NCI-H446 treated with DMSO at 0.1 percent for 48 hours (cell line): ENCODE measurements at places on chromosomes 2 and 18.

DNA sequence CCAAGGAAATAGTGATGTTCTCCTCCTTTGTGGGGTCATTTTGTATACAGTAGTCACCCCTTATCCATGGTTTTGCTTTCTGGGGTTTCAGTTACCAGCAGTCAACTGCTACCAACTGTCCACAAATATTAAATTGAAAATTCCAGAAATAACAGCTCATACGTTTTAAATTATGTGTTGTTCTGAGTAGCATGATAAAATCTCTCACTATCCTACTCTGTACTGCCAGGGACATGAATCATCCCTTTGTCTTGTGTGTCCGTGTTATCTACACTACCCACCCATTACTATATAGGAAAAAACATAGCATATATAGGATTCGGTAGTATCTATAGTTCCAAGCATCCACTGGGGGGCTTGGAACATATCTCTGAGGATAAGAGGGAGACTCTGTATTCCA is 120.9 kb upstream of the DCC start:
- no peak for DNase-seq

GRCh38 chr2:132617989-132618388 is 52.0 kb downstream of the LYPD1 start:
- no peak for DNase-seq

- DNase-seq: no peak
Measured at GRCh38 chr2:239952665-239953417, 72.3 kb downstream of the NDUFA10 start.

DNA sequence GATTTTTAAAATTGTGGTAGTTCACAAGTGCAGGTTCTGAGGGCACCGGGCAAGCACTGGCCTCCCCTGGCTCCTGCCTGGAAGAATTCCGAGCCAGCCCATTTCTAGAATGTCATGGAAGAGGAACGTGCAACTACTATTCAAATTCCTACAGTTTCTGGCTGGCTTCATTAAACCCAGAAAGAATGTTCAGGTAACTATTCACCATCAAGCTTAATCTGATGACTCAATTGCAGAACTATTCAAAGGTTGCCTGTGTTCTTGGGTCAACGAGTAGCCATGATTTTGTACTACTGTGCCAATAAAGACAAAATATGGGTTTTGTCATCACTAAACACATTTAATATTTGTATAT is 14.3 kb upstream of the MFF start:
- DNase-seq: no peak

DNA sequence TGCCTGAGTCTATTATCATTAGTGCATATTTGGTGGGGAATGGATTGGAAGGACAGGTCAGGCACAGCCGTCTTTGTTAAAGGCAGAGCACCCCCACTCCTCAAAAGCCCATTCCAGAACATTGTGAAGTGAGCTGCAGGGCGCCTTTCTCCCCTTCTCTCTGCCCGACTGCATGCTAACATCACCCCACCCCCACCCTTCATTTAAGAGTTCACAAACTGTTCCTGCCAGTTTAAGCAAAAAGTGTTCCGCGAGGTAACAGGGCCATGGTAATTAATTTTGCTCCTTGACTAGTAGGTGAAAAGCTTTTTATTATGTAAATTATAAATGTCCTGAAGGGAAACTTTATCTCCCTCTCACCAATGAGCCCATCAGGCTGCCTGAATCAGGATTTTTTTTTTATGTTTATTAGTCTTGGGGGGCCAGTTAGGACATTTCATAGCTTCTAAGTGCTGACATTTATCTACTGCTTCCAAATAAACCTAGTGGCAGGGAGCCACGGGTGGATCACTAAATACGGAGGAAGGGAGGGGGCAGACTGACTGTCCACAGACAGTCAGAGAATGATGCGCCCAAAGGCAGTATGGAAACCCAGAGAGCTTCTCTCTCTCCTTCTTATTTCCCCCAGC is 99.4 kb downstream of the FTCDNL1 start:
- no peak for DNase-seq

- DNase-seq: no peak
Measured at GRCh38 chr2:195575879-195576401, 81.1 kb upstream of the SLC39A10 start.

GRCh38 chr2:73112913-73113854 is at the start of gene RAB11FIP5:
TSS of gene RAB11FIP5 (minus strand) at chr2:73112948. CDS start at chr2:73112777, 171 bp downstream.
- peak; percentile 48 for DNase-seq

- no peak for DNase-seq
Measured at GRCh38 chr18:56936457-56936856, 210.4 kb upstream of the BOD1L2 start.

- DNase-seq: no peak
Measured at GRCh38 chr2:140601342-140601741, 1529.5 kb downstream of the LRP1B start.

DNA sequence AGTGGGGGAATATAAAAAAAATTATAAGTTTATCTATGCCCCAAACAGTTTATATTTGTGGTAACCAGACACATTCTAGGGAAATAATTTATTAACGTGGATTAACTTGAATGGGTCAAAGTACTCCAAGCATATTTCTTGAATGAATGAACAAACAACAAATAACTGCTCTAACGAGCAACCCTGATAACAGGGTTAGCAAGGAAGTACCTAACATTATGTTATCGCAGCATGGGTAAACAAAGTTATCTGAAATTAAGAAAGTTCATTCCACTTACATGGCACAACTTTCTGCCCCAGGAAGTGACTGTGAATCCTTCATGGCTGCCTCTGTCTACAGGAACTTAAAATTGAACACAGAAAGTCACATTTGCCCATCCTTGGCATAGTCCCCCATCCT is 812.9 kb upstream of the ACVR2A start:
- no peak for DNase-seq

DNA sequence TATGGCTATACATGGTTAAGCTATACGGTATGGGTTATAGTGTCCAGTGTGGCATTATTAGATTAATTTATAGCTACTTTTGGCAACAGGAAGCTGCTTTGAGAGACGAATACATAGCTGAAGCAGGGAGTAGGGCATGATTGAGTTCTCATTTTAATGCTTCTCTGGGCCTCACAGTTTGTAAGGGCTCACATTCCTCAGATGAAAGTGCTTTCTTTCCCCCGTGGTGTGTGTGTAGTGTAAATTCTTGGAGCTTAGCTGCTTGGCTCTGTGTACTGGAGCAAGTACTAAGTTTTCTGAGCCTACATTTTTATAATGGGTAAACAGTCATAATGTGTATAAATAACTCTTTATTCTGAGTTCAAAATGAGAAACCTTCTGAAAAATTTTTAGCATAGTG is 173.7 kb downstream of the PTPRM start:
- DNase-seq: no peak

- no peak for DNase-seq
Measured at GRCh38 chr2:55703350-55703749, 9.7 kb upstream of the PNPT1 start.

- no peak for DNase-seq
Measured at GRCh38 chr2:39266139-39266805, 22.5 kb upstream of the CDKL4 start.

DNA sequence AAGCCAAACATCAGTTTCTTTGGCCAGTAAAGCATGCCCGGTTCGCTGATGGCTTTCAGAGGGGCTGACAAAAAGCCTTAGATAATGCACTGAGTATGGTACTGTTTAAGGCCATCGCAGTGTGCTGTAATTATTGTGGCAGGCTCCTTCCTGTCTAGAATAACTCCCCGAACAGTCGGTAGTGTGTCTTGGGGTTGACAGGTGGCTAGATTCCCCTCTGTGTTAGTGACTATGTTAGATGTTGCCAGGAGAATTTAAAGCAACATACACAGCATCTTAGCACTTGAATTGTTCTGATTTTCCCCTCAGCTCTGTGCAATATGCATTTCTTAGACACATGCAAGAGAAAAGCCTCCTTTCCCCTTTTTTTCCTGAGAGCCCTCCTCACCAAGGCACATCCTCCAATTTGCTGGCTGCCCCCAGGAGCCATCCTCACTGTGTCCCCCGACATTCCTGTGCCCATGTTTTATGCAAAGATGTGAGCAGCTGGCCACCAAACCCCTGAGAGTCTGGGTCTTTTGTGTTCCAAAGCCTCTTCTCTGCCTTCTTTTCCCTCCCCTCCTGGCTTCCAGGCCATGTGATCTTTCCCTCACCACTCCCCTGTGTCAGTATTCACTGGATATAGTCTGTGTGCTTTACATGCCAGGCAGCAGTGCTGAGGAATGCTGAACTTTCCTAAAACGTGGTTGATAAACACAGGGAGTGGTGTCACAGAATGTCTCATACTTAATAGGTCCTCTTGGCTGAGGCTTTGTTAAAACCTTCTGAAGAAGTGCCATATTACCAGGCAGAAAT is 331.5 kb downstream of the HRH4 start:
- peak; percentile 42 for DNase-seq

DNA sequence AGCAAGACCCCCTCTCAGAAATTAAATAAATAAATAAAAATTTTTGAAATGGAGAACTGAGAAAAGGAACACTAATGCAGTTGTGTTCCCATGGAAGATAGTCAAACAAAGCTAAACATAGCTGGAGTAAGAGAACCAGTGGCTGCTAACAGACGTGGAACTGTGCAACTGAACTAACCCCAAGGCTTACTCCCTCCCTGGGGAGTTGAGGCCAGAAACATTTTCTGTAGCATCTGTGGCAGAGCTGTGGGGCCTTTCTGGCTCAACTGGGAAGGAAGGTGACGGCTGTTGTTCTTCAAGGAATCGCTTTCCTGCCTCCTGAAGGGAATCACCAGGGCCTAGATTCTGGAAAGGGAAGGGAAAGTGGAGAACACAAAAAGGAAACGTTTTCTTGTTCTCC is 53.9 kb upstream of the B3GNT2 start:
- no peak for DNase-seq

DNA sequence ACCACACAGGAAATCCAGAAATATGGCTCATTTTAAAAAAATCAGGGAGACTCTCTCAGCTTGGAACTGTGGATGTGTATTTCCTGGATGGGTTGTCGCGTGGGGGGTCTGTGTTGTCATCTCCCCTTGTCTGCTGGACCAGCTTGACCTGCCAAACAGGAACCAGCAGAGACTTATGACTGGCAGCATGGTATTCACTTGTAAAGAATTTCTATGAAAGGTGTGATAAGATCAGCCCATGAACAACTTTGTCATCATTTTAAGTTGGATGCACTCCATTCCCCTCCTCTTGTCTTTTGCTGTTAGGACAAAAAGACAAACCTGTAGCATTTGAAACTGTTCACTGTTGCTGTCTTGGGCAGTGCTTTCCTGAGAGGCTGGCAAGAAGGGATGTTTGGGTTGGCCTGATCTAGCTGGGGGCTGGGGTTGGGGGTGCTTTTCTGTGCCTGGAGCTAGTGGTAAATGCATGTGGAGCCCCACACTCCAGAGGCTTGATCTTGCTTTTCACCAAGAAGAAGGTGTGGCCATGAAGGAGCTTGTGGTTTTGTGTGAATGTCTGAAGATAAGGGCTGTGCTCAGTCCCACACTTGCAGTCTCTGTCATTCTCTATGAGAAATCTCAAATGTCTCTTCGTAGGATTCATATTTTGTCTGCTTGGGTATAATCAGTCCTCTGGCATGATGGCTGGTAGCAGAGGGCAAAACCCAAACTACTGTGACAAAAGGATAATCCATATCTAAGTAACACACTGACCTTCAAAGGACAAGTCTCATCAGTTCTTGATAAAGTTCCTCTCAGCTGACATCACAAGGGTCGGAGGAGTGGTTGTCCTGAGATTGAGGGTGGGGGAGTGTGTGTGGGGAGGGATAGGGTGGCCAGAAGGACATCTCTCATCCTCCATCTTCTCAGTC is 39.0 kb downstream of the RALB start:
- DNase-seq: no peak

DNA sequence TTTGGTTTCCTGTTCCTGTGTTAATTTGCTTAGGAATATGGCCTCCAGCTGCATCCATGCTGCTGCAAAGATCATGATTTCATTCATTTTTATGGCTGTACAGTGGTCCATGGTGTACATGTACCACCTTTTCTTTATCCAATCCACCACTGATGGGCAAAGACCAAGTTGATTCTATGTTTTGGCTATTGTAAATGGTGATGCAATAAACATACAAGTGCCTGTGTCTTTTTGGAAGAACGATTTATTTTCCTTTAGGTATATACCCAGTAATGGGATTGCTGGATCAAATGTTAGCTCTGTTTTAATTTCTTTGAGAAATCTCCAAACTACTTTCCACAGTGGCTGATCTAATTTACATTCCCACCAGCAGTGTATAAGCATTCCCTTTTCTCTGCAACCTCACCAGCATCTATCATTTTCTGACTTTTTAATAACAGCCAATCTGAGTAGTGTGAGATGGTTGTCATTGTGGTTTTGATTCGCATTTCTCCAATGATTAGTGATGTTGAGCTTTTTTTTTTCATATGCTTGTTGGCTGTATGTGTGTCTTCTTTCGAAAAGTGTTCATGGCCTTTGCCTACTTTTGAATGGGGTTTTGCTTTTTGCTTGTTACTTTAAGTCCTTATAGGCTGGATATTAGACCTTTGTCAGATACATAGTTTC is 19.4 kb downstream of the EXOC6B start:
- no peak for DNase-seq

- no peak for DNase-seq
Measured at GRCh38 chr2:98643496-98644100, 35.2 kb downstream of the UNC50 start.

DNA sequence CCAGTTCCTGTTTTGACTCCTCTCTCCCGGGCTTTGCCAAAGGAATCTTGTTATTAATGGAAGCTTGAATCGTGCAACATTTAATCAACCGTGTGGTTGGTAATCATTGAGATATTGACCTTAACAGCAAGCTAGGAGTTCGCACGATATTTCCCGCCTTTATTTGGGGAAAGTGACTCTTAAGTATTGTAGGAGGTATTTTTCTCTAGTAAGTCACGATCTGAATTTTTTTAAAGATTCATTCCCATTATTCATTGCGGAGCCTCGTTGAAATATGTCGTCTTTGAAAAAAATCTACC is 663 bp downstream of the NUP35 start:
- no peak for DNase-seq

- DNase-seq: no peak
Measured at GRCh38 chr2:11729362-11730212, 16.8 kb upstream of the LPIN1 start.

GRCh38 chr18:10376731-10377130 is 77.7 kb upstream of the APCDD1 start:
- no peak for DNase-seq

- DNase-seq: no peak
Measured at GRCh38 chr2:43787895-43788294, 14.1 kb downstream of the DYNC2LI1 start.

DNA sequence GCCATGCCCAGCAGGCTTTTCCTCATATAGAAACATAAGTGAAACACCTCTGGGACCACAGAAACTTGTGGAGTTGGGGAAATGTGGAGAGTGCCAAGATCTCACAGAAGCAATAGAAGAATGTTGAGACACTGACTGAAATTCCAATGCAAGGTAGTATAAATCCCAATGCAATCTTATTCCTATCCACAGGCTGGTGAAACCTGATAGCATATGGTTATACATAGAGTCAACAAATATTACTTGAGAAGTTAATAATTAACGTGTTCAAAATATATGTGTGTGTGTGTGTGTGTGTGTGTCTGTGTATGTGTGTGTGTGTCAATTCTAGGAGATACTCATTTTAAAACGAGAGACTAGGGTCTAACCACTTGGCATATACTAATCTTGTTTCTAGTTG is 776.8 kb upstream of the ACVR2A start:
- no peak for DNase-seq
